Nucleus accumbens (tissue), 56 donors: ENCODE measurements at places on chromosomes 13 and 19.

DNA sequence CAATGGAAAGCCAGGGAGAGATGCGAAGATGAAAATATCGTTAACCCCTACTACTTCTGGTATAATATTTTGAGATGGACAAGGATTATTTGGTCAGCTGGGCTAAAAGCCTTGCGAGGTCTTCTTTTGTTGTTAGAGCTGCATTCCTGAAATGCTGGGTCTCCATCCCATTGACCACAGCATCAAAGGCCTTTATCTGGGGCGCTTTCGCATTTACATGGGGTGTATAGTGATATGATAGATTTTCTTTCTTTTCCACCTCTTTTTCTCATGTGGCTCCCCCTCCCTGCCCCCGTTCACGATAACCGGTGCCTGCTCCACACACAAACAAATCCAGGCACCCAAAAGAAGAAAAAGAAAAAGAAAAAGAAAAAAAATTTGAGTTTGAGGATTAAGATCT, 77.5 kb downstream of the ZNF536 start:
- DNase-seq, result no peak

DNA sequence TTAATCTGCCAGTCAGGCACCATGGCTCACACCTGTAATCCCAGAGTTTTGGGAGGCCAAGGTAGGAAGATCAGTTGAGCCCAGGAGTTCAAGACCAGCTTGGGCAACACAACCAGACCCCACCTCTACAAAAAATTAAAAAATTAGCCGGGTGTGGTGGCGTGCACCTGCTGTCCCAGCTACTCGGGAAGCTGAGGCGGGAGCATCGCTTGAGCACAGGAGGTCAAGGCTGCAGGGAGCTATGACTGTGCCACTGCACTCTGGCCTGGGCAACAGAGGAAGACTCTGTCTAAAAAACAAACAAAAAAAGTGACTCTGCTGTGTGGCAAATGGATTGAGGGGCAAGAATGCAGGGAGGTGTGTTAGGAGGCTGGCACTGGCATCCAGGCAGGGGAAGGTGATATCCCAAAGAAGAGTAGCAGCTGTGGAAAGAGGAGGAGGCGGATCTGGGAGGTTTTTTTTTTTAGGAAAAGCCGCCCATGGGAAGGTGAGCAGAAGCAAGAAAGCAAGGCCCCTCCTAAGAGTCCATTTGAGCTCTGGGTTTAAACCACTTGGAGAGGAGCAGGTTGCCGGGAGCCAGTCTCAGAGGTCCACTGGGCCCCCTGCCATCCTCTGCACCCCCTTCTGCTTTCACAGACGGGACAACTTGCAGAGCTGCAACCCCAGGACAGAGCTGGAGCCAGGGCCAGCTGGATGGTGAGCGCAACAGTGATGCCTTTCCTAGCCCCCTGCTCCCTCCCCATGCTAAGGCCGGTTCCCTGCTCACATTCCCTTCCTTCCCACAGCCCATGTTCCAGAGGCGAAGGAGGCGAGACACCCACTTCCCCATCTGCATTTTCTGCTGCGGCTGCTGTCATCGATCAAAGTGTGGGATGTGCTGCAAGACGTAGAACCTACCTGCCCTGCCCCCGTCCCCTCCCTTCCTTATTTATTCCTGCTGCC, 2.1 kb downstream of the HAMP start:
- peak; percentile 53 for DNase-seq

DNA sequence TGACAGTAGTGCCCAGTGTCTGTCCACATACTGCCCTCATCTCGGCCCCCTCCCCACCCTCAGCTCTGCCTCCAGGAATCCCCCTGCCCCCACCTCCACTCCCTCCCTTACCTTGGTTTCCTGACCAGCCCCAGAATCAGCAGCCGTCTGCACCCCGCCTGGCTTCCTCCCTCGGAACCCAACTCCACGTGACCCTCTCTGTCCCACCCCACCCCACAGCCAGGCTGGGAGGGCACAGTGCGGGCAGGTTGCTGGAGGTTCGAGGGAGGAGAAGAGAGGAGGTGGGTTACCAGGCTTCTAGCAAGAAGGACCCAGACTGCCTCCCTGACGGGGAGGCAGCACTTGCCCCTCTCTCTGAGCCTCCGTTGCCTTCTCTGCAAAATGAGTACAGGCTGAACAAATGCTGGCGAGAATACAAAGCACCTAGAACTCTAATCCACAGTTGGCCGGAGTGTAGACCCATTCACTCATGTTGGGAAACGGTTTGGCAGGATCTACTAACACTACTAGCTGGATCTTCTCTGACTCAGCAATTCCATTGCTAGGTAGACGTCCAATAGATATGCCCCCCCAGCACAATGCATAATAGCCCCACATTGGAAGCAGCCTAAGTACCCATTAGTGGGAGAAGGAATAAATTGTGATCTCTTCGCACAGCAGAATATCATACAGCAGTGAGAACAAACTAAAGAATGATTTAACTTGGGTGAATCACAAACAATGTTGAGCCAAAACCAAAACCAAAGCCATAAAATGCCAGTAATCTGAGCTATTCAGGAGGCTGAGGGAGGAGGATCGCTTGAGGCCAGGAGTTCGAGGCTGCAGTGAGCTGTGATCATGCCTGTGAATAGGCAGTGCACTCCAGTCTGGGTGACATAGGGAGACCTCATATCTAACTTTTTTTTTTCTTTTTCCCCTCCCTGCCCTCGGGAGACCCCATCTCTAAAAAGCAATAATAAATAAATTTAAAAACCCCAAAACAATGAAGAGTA, at the start of gene RASAL3:
Gene RASAL3, minus strand, starts transcription at position 151 of the 992 bp plus-strand sequence. CDS start 186 bp downstream, outside the sequence.
- no peak for DNase-seq

GRCh38 chr13:32427852-32428580, at the start of gene N4BP2L1:
TSS of gene N4BP2L1 (minus strand) at chr13:32428130. CDS start at chr13:32428082, 48 bp downstream.
- peak; percentile 80 for DNase-seq
